HT1080 (cell line): ENCODE measurements at places on chromosomes 3 and 15.

GRCh38 chr15:32099956-32100684, 69.8 kb downstream of the CHRNA7 start:
- no peak for DNase-seq

DNA sequence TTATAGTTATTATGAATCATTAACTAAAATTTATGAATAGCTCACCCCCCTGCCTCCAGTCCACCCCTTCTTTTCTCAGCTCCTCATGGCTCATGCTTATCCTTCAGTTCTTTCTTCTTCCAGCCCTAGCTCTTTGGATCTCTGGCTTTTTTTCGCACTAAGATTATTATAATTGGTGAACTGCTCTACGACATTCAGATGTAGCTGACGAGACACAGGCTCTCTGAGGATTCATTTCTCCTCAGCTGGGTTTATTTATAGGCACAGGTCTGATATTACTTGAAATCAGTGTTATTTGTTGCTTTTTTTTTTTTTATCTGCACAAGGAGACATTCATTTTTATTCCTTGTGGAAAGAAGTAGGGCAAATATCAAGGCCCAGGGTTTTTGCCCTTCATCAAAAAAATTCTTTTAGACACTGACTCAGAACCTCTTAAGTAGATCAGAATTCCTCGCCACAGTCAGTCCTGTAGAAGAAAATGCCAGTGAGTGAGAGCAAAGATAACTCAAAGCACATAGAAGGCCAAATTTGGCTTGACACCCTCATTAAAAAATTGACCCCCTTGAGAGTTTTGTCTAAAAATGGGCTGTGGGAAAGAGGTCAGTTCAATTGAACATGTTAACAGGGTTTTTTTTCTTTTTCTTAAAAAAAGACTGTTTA, 106.6 kb downstream of the MYH15 start:
- DNase-seq: no peak

- DNase-seq: peak; percentile 18
Observed at GRCh38 chr3:88180398-88180999, 30.7 kb downstream of the C3orf38 start.

DNA sequence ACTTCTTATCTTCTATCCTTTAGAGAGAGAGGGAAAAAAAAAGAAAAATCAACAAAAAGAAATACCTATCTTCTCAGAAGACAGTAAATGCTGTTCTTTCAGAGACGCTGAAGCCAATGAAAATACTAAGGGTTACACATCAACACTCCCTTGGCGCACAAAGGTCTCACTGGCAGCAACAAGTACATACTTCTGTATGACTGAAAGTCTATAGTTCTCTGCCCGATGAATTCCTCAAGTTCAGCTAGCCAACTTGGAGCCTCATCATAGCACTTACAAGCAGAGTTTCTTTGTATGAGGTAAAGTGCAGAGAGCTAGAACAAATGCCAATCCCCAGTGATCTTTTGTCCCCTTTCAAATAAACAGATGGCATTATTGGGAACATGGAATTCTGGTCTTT, 62.7 kb downstream of the CPNE4 start:
- no peak for DNase-seq

- DNase-seq: no peak
Observed at GRCh38 chr3:115520651-115521245, 102.6 kb upstream of the GAP43 start.

- no peak for DNase-seq
Observed at GRCh38 chr3:121943431-121943830, 49.2 kb downstream of the SLC15A2 start.

- DNase-seq: no peak
Observed at GRCh38 chr3:142963516-142964448, at the start of gene PAQR9. PAQR9 (minus strand) TSS chr3:142963674; CDS start chr3:142963336, 338 bp downstream.

GRCh38 chr3:143775459-143775858, 72.8 kb downstream of the SLC9A9 start:
- DNase-seq: peak; percentile 47

DNA sequence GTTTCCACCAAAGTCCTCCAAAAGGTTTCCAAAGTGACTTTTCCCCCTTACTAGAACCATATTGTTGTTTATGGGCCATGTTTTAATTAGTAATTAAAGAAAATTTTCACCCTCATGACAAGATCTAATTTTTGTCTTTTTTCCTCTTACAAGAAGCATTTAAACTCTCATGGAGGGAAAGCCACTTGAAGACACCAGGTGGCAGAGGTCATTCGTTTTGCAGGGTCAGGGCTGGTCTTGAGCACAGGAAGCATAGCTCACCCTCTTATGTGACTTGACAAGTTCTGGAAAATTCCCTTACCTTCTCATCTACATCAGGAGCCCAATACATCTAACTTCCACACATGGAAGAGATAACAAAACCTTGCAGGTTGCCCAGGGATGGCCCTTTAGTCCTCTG, 163.7 kb downstream of the GREM1 start:
- no peak for DNase-seq

- DNase-seq: peak; percentile 95
Observed at GRCh38 chr3:46110701-46111493, 83.6 kb upstream of the XCR1 start.

DNA sequence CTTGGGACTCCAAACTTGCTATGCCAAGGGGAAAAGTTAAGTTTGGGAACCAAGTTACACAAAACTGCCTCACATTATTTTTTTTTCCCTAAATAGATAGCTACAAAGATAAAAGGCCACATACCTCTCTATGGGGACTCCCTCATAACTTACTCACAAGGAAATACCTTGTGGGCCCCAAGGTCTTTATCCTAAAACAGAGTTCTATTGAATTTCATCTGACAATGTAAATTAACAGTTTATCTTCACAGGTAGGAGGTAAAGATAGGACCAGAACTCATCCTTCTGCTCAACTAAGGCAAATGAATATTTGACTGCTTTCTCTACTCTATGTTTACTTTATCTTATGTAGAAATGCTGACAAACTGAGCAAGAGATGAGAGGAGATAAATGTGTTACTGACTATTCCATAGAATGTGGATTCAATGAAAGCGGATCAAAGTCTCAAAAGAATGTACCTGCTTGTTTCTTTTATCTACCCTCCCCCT, 1278.0 kb downstream of the OTOL1 start:
- no peak for DNase-seq

DNA sequence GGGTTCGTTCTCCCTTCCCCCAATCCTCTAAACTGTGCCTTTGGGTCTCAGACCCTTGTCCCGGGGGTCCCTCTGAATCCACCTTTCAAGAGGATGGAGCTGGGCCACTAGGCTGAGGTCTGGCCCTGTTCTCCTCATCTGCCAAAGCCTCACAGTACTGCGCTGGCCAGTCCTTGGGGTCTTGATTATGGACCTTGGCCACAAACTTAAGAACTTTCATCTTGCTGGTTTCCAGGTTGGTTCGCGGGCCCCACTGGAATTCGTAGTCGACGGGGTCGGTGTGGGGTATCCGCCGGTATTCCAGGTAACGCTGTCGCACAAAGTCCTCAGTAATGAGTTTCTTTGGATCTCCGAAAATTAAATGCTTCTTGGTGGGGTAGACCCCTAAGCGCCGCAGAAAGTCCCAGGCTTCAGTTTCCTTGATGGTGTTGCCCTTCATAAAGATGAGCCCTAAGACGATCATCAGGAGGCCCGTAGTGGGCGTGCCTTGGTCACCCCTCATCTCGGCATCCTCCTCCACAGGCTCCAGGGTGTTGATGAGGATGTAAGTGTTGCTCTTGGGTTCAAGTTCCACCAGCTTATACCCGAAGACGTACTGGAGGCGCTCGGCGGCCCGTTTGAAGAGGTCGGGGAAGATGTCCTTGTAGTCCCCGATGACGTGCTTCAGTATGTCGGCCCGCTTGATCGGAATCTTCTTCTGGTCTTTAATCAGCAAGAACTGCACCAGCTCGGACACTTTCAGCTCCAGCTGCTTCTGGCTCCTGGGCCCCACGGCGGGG, 727 bp downstream of the NSMCE3 start:
- peak; percentile 29 for DNase-seq

DNA sequence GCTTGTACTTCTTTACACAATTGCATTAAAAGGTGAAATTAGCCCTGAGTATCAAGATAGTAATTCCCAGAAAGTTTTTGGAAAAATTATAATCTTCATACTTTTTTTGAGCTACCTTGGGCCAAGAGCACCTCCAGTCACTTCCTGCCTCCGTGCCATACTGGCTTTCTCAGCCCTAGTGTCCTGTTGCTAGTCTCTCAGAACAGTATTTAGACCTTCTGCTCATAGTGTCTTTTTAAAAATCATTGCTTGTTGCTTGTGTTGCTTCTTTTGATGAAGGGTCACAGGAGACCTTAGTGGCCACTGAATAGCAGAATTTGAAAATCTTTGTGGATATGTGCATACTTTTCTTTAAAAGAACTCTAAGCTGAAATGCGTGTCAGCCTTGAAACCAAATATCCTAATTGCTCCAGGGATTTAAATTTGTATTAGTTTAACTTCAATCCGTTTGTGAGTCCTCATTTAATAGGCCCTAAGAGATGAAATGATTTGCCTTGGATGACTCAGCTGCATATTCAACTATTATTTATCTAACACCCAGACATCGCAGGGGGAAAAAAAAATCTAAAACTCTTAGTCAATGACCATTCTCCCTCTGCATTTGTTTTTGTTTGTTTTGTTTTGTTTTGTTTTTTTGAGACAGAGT, 29.1 kb upstream of the LXN start:
- no peak for DNase-seq

- no peak for DNase-seq
Observed at GRCh38 chr3:11168406-11168805, 14.1 kb downstream of the HRH1 start.

DNA sequence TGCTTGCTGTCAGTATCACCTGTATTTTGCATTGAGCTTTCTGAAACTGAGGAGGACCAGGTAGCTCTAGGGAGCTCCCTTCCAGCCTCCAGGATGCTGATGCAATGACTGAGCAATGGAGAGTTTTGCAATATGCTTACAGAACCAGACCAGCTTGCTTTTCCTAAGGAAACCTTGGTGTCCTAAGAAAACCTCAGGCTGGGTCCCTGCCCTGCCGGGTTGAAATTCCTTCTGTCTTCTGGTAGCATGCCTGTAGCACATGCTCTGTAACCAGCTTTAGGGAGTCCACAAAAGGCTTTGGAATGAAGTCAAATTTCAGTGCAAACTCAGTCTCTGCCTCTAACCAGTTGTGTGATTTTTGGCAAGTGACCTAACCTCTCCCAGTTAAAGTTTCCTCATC, 65.8 kb upstream of the GSK3B start:
- DNase-seq: peak; percentile 90
